ENCODE measurements at places on chromosomes 7 and 10.

- DNase-seq = peak; percentile 63
These were observed 36.1 kb upstream of the CCNY start for GRCh38 chr10:35300063-35300699.

DNA sequence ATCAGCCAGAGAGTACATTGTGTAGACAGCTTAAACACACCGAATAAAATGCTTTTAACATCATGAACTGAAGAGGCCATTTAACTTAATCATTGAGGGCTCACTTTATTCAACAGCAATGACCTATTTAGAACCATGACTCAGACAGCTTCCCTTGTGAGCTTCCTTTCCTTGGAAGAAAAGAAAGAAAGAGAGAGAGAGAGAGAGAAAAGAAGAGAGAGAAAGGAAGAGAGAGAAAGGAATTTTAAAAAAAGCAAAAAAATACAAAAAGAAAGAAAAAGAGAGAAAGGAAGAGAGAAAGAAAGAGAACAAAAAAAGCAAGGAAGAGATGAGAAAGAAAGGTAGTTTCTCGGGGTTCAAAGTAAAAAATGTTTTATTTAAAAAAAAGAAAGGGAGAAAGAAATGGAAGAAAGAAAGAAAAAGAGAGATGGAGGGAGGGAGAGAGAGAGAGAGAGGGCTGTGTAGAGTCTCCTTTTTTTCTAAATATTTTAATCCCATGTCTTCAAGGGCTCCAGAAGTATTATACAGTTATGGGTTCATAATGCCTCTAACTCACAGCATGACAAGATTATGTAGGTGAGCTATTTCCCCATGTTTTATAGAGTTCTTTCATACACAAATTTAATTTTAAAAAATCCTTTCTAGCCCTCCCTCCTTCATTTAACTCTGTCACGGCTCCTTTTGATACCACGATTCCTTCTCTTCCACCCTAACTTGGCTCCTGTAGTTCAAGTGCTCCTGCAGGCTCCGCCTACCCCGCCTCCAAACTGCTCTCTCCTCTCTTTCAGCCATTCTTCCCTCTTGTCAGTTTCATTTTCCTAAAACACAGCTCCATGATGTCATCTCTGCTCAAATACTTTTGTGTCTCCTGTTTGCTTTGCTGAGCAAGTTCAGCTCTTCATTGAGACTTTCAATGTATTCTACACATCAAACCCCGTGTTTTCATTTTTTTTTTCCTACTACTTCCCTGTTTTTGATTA, 85.5 kb downstream of the PRTFDC1 start:
- DNase-seq = peak; percentile 54

DNA sequence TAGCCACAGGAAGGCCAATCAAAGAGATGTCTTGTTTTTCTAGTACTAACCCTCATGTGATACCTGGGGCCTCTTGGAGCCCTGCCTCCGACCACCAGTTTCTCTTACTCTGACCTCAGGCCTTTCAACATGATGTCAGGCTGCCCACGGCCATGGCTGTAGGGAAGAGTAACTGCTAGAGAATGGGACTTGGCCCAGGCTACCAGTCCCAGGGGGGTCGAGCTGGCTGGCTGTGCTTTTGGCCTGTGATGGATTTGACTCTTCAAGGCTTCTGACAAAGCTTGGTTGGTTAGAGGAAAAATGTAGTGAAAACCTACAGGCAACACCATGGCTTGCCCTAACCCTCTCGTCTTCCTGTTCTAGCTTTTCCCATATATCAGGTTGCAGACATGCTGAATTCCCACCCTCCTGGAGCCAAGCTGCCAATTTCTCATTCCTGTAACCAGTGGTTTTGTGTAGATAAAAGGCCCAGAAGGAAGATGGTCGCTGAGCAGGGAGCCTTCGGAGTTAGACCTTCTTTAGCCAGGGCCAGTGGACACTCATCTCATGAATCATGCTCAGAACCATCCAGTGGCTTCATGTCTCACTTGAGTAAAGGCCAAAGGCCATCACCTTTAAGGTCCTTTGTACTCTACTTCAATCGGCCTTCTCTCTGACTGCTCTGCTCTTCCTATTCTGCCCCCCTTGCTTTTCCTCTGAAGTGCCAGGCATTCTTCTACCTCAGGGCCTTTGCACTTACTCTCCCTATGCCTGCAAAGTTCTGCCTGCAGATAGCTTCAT, 19.7 kb downstream of the SUFU start:
- DNase-seq = no peak

- no peak for DNase-seq
These were observed 17.1 kb upstream of the ARPC1A start for GRCh38 chr7:99308461-99309074.

GRCh38 chr10:91335147-91335546, 75.0 kb upstream of the HECTD2 start:
- no peak for DNase-seq

DNA sequence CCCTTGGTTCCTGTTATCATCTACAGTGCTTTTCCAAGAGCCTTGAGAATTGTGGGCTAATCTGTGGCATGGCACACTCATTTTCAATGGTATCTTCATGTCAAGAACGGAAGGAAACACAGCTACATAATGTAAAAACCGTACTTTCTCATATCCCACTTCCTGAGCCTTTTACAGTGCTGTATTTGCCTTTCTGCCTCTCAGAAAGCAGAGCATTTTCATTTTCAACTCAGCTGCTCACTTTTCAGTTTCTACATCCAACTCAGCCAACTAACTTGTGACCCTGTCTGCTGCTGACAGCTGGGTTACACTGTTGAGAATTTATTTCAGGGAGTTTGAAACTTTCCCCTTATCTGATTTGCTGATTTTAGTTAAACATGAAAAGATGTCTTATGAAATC, 875.8 kb upstream of the KCND2 start:
- DNase-seq = no peak

DNA sequence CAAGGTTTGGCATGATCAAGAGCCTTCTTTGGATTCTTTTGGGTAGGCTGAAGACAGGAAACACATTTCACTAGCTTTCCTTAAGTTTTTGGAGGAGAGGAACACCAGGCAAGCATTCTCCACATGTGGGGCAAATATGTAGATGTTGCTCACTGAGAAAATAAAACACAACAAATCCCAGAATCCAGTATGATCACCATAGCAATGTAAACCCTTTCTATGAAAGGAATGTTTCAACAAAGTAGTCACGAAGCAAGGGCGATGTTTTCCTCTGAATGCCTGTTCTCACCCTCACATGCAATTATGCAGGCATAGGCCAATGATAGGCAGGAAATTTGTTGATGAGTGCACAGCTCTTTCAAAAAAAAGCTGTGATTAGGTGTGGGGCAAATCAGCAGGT, 20.5 kb upstream of the CEP41 start:
- no peak for DNase-seq

DNA sequence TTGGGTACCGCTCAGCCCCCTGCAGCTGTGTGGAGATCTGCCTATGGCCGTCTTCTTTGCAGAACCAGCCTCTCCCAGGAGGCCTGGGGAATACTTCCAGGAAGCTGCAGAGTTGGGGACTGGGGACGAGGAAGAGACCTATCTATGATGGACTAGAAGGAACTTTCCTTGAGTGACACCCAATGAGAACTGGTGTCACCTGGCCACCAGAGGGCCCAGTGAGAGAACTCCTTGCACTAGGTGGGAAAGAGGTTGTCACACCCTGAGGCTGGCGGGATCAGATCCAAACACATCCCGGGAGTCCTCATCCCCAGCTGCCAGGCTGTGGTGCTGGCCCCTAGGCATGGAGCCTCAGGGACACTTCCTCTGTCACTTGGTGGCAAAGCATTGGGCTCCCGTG, 4.9 kb upstream of the GRID2IP start:
- DNase-seq = no peak

DNA sequence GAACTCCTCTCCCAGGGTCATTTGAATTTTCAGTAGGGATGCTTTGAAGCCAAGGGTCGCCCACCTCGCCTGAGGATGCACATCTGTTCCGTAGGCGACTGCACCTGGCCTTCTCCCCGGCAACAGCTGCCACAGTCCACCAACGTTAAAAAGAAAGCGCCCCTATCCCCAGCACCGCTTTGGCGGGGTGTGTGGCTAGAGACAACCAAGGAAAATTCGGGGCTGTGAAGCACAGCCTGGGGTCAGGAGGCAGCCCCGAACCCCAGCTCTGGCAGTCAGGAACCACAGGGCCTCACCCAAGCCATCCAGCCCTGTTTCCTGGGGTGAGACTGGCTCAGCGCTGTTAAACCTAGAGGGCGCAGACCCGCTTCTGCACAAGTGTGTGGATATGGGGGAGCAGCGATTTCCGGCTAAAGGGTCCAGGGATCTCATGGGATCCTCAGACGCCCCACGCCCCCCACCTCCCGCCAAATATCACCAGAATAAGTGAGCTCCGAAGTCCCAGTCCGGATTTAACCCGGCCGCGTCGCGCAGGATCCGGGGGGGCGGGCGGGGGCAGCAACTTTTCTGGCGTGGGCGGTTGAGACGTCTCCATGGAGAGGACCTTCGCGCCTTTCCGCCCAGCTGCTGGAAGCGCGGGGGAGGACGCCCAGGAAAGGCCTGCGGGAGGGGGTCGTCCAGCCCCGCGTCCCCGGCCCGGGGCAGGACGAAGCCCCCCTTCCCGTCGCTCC, 822 bp downstream of the ZC3HAV1L start:
- DNase-seq = peak; percentile 58

DNA sequence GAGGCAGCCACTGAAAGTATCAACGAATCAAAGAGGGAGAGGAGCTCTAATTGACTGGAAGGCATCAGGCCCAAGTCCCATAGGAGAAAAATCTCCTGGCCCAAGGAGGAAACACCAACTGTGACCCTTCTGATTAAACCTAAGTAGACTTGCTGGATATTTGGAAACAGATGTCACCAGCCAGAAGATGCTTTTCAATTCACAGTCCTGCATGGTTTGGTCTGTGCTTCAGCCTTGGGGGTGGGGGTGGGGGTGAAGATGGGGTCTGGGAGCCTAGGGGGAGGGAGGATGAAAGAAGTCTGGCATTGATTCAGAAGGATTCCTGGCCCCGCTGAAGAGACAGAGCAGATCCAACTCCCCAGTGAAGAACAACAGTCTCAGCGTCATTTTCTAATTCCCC, 623.7 kb downstream of the PARD3 start:
- no peak for DNase-seq

- DNase-seq = no peak
These were observed 178.5 kb downstream of the EBF3 start for GRCh38 chr10:129785536-129785981.

- DNase-seq = no peak
These were observed 441.0 kb downstream of the KCNMA1 start for GRCh38 chr10:77196614-77197013.
